ENCODE measurements at places on chromosomes 4 and X.

DNA sequence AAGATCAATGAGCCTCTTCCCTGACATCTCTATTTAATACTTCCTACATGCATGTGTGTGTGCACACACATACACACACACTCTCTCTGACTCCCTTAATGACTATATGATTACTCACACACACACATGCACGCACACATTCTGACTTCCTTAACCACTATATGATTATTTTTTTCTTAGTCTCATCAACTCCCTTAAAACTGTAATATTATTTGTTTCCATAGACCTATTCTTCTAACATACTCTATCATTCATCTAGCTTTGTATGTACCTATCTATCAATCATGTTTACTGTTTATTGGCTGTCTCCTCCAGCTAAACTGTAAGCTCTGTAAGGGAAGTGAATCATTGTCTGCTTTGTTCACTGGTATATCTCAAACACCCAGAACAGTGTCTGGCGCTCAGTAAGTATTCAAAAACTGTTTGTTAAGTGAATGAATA, 236.6 kb downstream of the RASL11B start:
- no peak for ATAC-seq

DNA sequence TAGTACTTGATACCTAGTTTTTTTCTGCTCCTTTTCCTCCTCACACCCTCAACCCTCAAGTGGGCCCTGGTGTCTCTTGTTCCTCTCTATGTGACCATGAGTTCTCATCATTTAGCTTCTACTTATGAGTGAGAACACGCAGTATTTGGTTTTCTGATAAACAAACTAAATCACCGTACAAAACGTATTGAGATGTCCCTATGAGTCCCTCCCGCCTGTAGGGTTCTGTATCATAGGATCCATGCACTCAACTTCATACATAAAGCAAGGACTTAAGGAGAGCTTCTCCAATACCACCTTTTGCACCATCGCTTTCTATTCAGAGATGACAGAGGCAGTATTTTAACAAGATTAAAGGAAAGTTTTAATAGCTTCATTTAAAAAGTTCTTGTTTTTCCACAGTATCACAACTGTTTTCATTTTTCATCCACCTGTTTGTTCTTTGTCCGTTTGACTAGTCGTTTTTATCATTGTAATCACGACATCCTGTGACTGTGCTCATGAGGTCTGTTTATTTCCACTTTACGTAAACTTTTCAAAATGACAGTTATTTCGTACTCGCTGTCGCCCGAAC, 457 bp upstream of the RAB9A start:
- peak; percentile 8 for ATAC-seq

DNA sequence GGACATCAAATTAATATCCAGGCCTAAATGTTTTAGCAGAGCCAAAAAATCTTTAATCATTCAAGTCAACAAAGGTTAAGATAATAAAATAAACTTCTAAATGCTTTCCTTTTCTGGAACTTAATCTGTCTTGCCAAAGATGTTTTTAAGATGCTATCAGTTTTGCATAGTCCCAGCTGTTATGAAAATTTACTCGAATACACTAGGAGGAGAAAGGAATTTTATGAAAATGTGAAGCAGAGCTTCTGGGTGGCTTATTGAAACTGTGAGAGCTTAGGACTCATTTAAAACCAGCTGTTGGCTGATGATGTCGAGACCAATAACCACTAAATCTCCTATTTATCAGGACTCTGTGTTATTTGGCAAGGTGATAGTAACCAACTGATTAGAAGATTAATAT, 202.2 kb upstream of the ETNPPL start:
- no peak for ATAC-seq

- ATAC-seq = no peak
Observed at GRCh38 chr4:164224871-164225270, 529.1 kb upstream of the SMIM31 start.

DNA sequence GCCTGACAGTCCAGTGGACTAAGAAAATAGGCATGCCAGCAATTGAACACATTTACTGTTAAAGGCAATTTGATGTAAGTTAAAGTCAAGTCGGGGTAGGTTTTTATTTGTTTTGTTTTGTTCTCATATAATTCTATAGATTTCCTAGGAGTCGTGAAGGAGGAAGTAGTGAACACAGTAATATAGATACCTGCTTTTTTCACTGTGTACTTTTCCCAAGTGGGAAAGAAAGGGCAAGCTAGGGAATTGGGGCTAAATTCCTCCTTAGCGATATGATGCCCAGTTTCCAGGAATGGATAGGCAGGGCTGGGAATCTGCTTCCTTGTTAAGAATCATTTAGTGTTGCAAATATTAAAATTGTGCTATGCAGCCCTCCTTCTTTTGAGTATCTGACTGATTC, 271.0 kb downstream of the ARHGAP24 start:
- no peak for ATAC-seq

DNA sequence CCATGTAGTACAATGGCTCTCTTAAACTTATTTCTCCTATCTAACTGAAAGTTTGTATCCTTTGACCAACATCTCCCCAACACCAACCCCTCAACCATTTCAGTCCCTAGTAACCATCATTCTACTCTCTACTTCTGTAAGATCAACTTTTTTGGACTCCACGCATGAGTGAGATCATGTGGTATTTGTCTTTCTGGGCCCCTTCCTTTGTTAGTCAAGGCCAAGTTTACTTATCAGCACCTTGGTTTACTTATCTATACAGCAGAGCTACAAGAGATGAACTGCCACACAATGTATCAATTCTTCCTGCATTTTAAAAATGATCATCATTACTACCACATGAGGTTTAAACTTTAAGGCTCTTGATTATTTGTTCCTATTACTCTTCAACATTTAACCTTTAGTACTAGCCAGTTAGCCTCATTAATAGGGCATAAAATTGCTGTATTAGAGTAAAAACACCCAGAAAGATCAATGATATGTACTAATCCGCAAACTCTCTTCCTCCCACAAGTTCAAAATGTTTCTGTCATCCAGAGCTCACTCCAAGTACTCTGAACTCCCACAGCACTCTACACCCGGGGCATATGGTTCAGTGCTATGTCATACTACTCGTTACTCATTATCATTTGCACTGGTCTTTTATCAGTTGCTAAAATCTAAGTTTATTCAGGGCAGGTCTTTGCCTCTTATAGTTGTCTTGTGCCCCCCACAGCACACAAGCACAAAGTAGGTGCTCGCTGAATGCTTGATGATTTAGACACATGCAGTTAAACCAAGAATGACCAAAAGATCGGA, 145.7 kb upstream of the ADAMTS3 start:
- no peak for ATAC-seq

- no peak for ATAC-seq
Observed at GRCh38 chr4:11004818-11005217, 320.2 kb upstream of the CLNK start.

GRCh38 chr4:111064342-111064993, 441.6 kb upstream of the PITX2 start:
- ATAC-seq = peak; percentile 81

DNA sequence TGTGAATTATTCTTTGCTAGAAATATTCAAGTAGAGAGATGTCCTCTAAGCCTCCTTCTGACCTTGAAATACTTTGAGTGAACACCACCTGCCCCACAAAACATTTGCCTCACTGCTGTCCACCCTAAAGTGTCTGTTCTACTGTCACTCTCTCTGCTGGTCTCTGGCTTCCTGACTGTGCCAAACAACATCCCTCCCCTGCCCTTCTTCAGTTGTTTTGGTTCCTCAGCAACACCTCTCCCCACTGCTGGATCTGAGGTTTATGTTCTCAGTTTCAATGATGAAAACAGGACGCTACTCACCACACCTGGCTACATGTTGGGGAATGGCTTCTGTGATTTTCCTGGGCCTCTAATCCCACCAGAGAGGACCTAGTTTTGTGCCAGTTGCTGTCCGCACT, 456.9 kb downstream of the BCOR start:
- no peak for ATAC-seq
